Activated CD4-positive, alpha-beta T cell treated with anti-CD3 and anti-CD28 coated beads, Interleukin-2, amount 10 ng/mL, durations not matched to agents 7 days and 5 days (primary cell): ENCODE measurements at places on chromosomes 4 and X.

- DNase-seq: no peak
Observed at GRCh38 chrX:57964975-57965374, 54.7 kb upstream of the ZXDA start.

DNA sequence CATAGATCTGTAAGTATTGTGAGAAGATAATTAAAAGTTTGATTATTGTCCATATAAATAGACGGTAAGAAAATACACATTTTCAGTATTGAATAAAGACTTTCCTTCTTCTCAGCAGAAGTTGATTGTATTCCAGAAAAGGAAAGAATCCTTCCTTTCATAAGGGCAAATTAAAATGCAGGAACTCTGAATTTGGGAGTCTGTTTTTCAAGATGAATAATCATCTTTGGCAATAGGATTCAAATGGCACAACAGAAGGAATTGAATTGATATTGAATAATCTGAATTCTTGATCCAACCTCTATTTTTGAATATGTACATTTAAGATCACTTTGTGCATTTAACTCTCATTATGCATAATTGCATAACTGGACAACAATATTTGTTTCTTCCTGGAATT, 149.3 kb downstream of the DMD start:
- DNase-seq: no peak

GRCh38 chr4:52006887-52007286, 13.3 kb downstream of the LRRC66 start:
- DNase-seq: no peak

GRCh38 chr4:159540501-159540900, 437.6 kb downstream of the RAPGEF2 start:
- no peak for DNase-seq

DNA sequence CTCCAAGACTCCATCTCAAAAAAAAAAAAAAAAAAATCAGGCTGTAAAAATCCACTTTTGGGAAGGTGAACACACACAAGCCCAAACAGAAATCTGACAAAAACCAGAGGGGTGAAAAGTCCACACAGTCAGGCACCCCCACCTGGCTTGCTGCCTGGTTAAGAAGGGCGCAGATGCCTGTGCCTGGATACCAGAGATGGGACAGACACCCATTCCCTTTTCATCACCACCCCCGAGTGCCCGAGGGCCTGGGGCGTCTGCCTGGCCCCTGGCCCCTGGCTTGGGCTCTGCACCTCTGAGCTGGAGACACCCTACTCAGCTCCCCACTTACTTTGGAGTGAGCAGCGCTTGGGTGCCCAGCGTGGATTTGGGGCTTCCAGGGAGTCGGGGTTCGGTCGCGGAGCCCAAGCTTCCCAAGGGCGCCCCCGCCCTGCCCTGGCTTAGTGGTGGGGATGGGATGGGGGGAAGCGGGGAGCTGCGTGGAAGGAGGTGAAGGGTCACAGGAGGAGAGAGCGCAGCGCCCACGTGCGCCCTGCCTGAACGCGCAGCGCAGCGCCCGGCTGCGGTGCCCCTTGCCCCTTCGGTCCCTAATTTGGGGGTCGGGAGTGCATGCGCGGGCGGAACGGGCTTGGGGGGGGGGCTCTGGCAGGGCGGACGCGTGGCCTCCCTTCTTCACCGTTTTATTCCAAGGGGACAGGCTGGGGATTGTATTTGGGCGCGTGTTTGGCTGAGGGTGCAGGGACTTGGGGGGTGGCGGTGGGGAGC, 11.3 kb downstream of the SHOX start:
- no peak for DNase-seq

DNA sequence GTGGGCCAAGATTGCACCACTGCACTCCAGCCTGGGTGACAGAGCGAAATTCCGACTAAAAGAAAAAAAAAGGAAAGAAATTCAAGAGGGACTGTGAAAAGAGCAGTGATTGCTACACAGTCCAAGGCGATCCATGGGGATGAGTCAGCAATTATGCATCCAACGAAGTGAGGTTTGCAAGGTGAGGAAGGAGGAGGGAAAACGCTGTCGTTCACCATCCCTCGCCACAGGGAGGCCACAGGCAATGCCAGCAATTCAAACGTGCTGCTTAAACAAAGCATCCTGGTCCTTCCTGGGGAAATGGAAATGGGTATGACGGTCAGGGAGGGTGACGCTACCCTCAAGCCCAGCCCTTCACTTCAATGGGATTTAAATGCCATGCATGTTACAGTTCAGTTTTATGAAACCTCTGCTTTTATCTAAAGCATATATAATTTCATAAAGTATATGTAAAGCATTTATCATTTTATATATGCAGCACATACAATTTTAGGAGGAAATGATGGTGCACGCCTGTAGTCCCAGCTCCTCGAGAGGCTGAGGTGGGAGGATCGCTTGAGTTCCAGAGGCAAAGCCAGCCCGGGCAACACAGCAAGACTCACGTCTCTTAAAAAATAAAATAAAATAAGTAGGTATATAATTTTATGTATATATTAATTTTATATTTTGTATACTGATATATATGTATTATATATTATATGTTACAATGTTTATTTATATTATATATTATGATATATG, 108.7 kb downstream of the DHRSX start:
- DNase-seq: no peak

GRCh38 chr4:185249105-185249504, 39.7 kb downstream of the SNX25 start:
- no peak for DNase-seq

- DNase-seq: no peak
Observed at GRCh38 chr4:168451744-168452390, 28.4 kb downstream of the DDX60L start.

DNA sequence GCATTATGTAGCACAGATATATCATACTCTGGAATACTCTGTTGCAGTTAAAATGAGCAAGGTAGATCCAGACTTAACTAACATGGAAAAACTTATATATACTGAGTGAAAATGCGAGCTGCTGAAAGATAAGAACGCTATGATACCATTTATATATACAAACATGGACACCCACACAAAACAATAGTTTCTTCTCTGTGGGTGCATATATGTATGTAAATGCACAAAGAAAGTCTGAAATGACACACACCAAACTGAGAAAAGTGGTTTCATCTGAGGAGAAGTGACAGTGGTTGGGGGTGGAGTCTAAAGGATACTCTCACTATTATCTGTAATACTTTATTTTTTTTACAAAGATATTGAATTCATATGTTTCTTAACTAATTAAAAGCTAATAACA, 12.2 kb upstream of the FGF2 start:
- DNase-seq: no peak

GRCh38 chrX:7111518-7111917, 36.0 kb upstream of the STS start:
- DNase-seq: no peak

DNA sequence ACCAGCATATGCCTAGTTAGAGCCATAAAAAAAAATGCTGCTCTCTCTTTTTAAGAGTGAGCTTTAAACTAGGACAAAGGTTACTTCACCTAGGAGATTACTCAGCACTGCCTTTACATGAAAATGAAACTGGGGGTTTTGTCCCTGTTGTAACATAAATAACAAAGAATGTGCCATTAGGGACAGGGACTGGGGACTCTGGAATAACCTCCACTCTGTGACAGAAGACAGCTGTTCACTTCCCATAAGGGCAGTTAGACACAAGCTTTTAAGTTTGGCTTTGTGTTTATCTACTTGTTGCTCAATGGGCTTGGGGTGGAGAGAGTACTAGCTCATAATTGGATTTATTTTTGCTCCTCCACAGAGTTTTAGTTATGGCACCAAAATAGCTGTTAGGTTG, 11.9 kb downstream of the ENPEP start:
- DNase-seq: no peak
